HTR-8/SVneo (cell line): ENCODE measurements at places on chromosomes 7 and 10.

DNA sequence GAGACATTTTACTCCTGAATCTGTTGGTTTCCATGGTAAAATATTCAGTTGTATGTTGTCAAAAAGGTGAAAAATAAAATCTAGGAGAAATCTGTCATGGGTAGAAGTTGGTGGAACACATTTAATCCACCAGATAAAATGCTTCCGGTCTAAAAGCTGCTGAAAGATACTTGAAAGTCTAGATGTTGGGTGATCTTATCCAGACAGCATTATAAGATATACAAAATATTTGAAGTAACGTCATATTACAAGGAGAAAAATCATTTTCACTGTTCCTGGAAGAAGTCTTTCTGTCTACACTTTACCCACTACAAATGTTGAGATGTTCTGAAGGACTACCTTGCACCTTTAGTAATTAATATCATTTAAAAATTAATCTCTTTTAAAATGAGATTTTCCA, 40.9 kb downstream of the CALD1 start:
- no peak for DNase-seq

DNA sequence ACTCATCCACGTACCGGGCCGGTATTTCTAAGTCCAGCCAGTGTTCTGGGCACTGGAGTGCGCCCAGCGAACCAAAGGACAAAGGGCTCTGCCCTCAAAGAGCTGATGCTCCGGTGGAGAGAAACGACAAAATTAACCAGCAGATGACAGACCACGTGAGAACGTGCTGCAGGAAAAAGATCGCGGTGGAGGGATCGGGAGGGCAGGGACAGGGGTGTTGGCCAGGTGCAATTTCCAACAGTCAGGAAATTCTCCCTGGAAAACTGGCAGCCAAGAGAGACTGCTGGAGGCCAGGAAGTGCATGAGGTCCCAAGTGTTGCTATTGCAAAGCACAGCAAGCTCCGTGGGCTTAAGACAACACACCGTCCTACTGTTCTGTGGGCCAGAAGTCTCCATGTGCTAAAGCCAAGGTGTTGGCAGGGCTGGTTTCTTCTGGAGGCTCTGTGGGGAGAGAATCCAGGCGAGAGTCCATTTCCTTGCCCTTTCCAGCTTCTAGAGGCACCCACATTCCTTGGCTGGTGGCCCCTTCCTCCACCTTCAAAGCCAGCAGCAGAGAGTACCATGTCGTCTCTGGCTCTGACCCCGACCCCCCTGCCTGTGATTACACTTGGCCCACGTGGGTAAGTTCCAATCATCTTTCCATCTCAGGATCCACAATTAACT, 21.3 kb upstream of the AMZ1 start:
- DNase-seq = no peak

DNA sequence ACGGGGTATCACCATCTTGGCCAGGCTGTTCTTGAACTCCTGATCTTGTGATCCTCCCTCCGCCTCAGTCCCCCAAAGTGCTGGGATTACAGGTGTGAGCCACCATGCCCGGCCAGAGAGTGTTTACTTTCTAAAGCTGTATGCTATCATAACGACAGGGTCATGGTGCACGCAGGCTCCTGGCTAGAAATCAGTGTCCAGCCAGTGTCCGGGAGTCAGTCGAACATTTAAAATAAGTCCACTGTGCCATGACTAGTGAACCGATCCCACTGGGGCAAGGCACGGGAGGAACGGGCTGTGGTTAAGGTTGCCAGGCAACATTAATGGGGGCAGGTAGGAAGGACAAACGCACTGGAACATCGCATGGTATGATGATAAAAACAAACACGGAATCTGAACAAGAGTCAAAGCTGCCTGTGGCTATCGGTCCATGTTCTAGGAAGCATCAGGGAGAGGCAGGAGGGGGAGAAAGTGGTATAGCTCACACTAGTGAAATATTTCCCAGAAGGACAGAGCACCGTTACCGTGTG, 89.0 kb upstream of the SEPHS1 start:
- no peak for DNase-seq

GRCh38 chr10:5774987-5775620, 38.1 kb downstream of the GDI2 start:
- no peak for DNase-seq

DNA sequence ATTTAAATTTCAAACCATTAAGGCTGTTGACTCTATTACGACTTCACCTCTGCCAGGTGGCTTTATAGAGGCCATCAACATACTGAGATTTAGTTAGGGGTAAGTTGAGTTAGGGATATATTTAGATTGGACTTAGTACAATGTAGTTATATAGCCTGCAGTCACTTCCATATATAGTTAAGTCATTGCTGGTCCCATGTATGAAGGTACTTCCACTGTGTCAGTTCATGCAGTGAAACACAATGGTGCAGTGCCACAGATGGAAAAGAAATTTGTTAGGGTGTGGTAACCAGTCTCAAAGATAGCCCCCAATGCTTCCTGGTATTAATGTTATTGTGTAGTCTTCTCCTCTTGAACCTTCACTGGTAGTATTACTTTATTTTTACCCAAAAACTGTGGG, 12.6 kb upstream of the TSPAN13 start:
- DNase-seq = no peak

- no peak for DNase-seq
Measured at GRCh38 chr10:60942788-60943315, 1.1 kb downstream of the RHOBTB1 start.

GRCh38 chr10:15760681-15761080, 41.0 kb upstream of the ITGA8 start:
- DNase-seq = no peak

DNA sequence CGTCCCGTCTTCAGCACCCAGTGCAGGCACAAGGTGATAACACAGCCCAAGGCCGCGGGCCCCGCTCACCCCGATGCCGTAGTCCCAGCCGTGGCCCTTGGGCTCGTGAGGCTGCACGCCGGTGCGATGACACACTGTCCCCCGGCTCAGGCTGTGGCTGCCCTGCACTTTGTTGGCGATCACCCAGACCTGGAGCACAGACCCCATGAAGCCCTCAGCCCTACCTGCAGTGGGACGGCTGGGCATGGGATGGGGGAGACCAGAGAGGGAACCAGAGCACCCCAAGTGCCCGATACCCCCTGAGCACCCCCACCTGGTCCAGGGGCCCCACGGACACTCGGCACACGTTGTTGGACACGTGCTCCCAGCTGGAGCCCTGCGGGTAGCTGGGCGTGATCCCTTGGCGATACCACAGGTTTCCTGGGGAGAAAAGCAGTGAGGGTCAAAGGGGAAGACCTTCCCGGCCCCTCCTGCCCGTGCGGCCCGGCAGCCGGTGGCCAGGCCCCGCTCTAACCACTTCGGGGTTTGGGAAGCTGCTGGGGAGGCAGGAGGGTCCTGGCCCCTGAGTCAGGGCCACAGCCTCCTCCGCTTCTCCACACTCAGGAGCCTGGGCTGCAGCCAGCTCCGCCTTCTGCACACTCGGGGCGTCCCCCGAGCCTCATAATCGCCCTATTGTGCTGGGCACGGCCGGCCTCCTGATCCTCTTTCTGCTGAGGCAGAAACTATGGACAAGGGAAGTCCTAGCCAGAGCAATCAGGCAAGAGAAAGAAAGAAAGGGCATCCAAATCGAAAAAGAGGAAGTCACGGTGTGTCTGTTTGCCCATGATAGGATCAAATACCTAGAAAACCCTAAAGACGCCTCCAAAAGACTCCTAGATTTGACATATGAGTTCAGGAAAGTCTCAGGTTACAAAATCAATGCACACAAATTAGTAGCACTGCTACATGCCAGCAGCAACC, 6.7 kb downstream of the BHLHA15 start:
- DNase-seq = no peak

DNA sequence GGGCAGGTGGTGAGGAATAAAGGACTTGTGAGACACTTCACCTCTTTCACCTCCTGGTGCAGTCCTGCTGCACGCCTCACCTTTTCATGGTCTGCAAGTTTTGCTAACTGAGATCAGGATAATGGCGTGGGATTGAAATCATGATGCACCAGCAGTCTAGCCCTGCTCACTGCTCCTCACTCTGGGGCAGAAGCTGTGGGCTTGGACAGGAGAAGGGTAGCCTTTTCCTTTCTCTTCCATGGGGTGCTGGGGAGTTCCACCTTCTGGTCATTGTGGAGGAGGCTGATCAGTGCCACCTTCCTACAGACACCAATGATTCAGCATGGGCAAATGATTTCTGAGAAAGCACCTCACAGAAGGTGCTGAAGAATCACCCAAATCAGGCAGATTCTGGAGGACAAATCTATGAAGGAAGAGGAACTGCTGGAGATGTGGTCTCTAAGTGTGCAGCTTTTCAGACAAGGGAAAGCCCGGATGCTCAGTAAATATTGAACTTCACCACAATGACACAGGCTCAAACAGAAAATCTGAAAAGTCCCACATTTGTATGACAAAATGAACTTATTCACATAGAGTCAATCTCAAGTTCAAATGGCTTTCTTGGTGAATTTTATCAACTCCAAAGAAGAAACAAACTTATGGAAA, 19.7 kb downstream of the MBL2 start:
- DNase-seq = no peak
